ENCODE measurements at places on chromosomes 2 and 18.

DNA sequence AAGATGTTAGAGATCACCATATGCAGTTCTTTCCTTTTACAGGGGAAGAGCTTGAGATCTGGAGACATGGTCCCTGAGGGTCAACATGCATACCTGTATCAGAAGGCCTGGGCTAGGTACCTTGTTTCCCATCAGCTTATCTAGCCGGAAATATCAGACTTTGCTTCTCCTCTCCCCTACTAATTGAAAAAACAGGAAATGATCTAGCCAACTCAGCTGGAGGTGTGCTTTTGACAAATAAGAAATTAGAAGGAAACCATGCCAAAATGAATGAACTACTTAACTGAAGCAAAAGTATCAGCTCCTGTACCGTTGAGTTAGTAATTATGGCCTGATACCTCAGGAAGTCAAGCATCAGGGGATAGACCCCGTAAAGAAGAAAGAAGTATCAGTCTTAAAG lies 20.4 kb downstream of the PKP4 start:
- no peak for DNase-seq

GRCh38 chr2:96951125-96951654 lies 35.2 kb downstream of the FAM178B start:
- peak; percentile 73 for DNase-seq

DNA sequence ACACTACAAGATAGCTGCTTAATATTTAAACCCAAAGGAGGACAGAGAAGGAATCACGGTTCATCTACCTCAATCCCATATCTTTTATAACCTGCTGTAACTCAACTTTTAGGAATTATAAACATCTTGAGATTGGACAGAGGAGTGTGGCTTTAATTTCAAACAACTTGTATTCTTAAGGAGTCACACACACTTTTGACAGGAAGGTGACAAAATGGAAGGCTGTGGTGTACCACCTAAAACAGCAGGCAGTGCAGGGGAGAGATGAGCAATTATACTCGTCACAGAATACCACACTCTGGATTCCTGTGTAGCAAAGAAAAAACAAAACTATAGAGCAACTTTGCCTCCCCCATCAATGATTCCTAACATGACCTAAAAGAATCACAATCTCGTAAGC lies 194.8 kb downstream of the ZEB2 start:
- no peak for DNase-seq

DNA sequence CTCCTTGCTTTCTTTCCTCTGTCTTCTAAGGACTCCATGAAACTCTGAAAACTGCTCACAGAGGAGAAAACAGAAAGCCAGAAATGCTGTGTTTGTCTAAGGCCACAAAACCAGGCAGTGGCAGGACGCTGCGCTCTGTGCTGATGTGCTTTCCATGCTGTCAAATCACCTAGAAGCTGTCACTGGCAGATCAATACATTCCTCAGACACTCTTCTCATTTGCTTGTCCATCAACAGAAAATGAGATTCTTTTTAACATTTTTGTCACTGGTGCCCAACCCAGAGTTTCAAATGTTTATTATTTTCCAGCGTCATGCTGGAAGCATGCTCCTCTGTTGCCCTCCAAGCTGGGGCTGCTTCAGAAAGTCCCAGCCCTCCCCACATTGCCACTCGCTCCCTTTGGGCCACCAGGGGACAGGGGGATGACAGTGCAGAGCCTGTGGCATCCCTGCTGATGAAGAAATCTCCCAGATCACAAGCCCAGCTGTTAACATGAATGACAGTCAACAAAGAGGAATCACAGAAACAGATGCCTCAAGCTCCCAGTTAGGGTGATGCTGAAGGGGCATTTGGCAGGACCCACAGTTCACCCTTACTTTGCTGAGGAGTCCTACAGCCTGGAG lies 117.5 kb upstream of the MEIS1 start:
- no peak for DNase-seq

GRCh38 chr2:240584486-240585031 lies 2.0 kb upstream of the CAPN10 start:
- DNase-seq, result peak; percentile 78

- peak; percentile 18 for DNase-seq
Measured at GRCh38 chr2:117785740-117786139, 28.8 kb upstream of the DDX18 start.

DNA sequence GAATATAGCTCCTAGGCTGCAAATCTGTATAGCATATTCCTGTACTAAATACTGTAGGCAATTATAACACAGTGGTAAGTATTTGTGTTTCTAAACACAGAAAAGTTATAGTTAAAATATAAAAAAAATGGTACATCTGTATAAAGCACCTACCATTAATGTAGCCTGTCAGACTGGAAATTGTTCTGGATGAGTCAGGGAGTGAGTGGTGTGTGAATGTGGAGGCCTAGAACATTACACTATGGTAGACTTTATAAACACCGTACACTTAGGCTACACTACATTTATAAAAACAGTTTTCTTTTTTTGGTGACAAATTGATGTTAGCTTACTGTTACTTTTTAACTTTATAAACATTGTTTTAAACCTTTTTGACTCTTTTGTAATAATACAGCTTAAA lies 226.3 kb downstream of the CCDC85A start:
- no peak for DNase-seq

Data from NCI-H526 (cell line).